ENCODE measurements at places on chromosomes 13 and 19.

GRCh38 chr19:39936020-39936419 lies 1.6 kb upstream of the FCGBP start:
- no peak for DNase-seq

- DNase-seq, result no peak
Measured at GRCh38 chr19:5881543-5882299, 11.4 kb upstream of the FUT5 start.

DNA sequence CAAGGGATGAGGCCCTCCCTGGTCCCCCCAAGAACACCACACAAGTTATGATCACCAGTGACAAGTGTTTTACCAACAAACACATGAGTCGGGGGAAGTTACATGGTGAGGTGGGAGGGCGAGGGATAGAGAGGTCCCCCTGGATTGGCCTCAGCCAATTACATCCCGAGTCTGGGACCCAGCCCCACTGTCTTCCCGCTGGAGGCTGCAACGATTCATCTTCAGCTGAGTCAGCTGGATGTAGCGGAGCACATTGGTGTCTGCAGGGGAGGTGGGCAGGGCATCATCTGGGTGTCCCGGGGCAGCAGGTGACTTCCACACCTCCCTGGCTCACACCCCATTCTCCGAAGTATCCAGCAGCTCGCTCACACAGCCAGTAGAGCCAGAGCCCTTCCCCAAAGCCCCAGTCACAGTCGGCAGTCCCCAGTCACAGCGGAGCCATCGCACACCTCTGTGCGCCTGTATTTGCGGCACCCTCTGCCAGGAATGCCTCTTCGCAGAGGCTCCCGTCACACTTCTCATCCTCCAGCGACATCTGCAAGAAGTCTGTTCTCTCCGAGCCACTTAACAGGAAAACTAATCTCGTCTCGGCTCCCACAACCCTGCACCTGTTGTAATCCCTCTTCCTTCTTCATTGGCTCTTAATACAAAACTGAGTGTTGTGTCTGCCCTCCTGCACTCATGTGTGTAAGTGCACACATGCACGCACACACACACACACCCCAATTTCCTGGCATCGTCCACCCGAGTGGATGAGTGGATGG lies 2.0 kb downstream of the TTC9B start:
- DNase-seq, result no peak

DNA sequence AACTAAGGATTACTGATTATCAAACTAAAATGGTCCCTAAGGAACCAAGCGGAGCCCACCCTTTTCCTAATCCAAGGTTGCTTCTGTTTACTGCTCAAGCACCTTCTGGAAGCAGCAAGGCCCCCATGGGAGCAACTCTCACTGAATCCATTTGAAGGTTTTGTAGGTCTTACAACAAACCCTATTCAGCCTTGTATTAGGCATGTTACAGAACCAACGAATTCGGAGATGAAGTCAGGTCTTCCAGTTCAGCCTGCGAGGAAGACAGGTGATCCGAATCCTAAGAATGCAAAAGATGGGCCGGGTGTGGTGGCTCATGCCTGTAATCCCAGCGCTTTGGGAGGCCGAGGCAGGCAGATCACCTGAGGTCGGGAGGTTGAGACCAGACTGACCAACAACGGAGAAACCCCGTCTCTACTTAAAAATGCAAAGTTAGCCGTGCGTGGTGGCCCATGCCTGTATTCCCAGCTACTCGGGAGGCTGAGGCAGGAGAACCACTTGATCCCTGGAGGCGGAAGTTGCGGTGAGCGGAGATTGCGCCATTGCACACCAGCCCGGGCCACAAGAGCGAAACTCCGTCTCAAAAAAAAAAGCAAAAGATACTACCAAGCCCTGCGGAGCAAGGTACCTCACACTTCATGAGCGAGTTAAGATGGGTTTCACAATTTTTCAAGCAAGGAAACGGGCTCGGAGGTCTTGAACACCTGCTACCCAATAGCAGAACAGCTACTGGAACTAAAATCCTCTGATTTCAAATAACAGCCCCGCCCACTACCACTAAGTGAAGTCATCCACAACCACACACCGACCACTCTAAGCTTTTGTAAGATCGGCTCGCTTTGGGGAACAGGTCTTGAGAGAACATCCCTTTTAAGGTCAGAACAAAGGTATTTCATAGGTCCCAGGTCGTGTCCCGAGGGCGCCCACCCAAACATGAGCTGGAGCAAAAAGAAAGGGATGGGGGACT lies 609 bp downstream of the ZAR1L start:
- peak; percentile 78 for DNase-seq

DNA sequence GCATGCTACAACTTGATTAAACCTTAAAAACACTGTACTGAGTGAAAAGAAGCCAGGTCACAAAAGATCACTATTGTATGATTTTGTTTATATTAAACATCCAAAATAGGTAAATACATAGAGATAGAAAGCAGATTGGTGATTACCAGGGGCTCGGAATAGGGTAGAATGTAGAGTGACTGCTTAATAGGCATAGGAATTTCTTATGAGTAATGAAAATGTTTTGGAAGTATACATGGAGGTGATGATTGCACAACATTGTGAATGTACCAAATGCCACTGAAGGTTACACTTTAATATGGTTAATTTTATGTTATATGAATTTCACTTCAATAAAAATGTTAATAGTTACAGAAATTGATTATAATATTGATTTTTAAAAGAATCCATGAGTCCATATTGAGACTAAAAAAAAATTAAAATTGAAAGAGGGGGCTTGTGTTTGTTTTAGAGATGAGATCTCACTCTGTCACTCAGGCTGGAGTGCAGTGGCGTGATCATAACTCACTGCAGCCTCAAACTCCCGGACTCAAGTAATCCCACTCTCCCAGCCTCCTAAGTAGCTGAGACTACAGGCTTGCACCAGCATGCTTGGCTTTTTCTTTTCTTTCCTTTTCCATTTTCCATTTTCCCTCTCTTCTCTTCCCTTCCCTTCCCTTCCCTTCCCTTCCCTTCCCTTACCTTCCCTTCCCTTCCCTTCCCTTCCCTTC lies 85.1 kb downstream of the FNDC3A start:
- no peak for DNase-seq

DNA sequence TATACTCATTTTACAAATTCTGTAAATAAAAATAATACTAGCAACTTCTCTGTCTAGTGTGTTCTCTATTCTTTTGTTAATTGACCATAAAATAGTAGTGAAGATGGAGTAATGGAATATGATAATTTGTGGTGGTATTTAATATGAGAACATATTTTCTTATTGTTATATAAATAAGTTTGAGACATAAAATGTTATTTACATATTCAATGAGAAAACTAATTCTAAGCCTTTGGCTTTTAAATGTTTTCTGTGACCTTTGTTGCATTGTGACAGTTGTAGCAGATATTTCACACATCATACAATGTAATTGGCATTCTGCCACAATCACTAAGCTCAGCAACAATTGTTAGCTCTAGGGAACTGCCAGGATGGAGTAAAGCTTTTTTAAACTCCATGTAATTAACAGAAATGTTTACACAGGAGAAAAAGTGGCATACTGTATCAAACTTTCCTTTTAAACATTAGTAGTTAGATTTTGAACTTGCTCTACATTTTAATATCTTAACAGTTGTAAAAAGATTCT lies 562.1 kb upstream of the PCDH9 start:
- DNase-seq, result no peak

GRCh38 chr19:17448131-17448967 lies at the start of gene TMEM221:
TMEM221 (minus strand) TSS chr19:17448668; CDS start chr19:17448462, 206 bp downstream.
- peak; percentile 50 for DNase-seq

DNA sequence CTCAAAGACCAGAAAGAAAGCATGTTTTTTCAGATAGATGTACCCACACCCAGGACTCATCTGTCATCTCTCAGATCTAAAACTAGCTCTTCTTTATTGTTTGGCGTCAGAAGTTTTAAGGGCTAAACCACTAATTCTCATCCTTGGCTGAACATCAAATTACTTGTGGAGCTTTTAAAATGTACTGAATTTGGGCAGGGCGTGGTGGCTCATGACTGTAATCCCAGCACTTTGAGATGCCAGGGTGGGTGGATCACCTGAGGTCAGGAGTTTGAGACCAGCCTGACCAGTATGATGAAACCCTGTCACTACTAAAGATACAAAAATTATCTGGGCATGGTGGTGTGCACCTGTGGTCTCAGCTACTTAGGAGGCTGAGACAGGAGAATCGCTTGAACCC lies 47.4 kb downstream of the RCBTB2 start:
- no peak for DNase-seq

- DNase-seq, result no peak
Measured at GRCh38 chr13:100336795-100337516, 248.1 kb downstream of the PCCA start.

- DNase-seq, result no peak
Measured at GRCh38 chr19:35417713-35418534, 30.1 kb upstream of the FFAR2 start.

DNA sequence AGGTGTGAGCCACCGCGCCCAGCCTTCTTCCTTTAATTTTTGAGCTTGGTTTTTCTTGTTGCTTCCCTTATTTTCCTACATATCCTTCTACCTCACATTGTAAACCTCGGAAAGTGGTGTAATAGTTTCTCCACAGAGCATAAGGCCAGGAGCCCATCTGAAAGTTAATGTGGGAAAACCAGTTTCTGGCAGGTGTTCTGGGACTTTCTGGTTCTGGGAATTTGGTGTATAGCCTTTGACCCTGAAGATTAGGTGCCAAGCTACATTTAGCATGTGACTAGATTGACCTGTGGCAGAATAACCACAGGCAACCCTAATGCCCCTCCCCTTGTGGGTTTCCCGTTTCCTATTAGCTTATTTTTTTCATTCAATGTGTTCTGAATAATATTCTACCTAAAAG lies 8.7 kb downstream of the POP4 start:
- DNase-seq, result no peak

DNA sequence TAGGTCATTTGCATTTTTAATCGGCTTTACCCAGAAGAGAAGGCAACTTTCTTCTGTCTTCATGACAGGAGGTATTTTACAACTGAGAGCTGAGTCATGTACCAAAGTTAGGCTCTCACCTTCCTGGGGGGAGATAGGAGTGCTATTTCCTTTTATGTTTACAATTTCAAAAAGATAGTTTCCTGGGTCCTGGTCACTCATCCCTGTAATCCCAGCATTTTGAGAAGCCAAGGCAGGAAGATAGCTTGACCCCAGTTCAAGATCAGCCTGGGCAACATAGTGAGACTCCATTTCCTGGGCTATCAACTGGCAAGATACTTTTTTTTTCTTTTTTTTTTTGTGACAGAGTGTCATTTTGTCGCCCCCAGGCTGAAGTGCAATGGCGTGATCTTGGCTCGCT lies 7.6 kb downstream of the LYPD3 start:
- no peak for DNase-seq

- no peak for DNase-seq
Measured at GRCh38 chr13:39501702-39502324, 101.2 kb downstream of the LHFPL6 start.

DNA sequence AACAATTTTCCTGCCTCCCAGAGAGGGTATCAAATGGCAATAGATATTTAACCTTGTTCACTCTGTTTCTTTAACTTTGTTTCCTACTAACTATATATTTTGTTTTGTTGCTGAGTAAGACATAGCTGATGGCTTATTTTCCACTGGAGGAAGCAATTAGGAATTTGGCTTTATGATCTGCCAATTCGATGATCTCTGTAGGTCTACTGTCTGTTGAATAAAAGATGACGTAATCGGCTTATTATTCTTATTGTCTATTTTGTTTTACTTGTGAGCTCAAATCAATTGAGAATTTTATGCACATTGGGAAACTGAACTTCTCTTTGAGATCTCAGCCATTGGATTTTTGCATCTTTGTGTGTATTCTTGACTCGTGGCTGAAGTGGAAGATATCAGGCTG lies 862.6 kb downstream of the EFNB2 start:
- no peak for DNase-seq

- DNase-seq, result no peak
Measured at GRCh38 chr19:16627928-16628182, 149 bp downstream of the MED26 start.

DNA sequence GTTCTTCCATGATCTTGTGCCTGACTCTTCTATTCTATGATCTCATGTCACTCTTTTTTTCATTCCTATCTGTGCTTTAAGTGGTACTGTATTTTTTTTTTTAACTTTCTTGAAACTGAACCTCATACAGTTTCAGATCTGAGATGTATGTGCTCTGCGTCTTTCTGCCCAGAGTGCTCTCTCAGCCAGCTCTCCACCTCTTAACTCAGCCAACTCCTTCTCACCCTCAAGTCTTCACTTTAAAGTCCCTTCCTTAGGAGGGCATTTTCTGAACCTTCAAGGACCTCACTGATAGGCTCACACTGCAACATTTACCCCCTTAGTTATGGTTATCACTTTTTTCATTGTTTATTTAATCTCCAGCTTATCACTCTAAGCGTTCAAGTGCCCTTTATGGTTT lies 158.7 kb downstream of the IRS2 start:
- DNase-seq, result no peak

- DNase-seq, result no peak
Measured at GRCh38 chr13:26259634-26260033, 5.7 kb downstream of the CDK8 start.

GRCh38 chr19:11423791-11424181 lies 4.7 kb upstream of the RGL3 start:
- no peak for DNase-seq

DNA sequence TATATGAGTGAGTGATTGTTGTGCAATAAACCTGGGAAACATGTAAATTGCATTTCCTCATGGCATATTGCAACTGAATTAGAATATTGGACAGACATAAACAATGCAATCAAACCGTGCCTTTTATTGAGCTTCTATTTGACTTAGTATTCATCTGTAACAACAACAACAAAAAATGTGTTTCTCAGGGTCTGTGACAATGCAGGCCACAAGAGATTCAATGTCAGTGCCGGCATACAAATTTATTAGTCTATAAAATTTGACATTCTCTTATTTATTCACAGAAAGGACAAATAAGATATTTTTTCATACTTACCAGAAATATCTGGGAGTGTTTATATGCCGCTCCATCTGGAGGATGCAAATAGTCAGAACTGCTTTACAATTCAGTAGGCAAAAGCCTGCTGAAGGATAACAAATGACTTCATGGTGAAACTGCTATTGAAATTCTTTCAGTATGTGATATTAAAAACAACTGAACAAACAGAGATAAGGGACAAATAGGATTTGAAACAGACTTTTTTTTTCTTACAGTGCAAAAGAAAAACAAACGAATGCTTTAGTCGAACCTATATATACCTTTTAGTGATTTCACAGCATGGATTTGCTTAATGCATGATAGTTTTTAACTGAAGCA lies 77.2 kb downstream of the DACH1 start:
- DNase-seq, result no peak

DNA sequence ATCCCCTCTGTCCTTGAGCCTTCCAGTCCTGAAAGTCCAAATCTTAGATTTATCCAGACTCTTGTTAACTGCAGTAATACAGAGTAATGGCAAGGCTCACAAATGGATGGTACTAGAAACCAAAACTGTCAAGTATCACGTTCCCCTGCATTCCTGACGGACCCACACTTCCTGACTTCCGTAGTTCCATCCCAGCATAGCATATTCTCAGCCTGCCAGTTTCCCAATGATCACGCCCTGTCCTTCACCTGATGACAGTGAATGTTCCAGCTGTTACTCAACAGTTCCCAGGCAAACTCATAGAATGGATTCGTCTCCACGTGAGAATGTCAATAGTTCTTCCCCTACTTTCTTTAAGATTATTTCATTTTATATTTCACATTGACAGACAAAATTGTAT lies 33.6 kb downstream of the SLC7A1 start:
- no peak for DNase-seq

GRCh38 chr13:100125946-100126345 lies 37.1 kb downstream of the PCCA start:
- no peak for DNase-seq
